ENCODE measurements at places on chromosomes 2 and 18.

DNA sequence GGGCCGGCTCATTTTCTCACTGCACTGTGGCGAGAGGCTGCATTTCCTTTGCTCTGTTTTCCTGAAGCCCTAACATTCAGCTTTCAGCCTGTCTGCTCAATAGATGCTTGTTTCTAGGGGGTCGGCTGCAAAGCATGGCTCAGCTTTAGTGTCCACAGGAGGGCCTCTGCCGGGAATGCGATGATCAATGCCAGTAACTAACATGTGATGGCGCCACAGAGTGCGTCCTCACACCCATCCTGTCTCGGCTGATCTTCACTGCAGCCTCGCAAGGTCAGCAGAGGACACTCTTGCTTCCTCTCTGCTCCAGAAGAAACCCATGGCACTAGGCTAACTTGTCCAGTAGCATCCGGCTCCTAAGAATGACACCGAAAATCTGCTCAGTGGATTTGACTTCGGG, 156.4 kb upstream of the PXDN start:
- no peak for DNase-seq

GRCh38 chr2:71897137-71897480, 250.6 kb downstream of the CYP26B1 start:
- no peak for DNase-seq

- peak; percentile 49 for DNase-seq
Observed at GRCh38 chr2:165902934-165903333, 50.6 kb downstream of the TTC21B start.

- no peak for DNase-seq
Observed at GRCh38 chr2:131035112-131035825, 58.0 kb downstream of the FAM168B start.

GRCh38 chr2:121368836-121369235, 83.8 kb upstream of the TFCP2L1 start:
- no peak for DNase-seq

GRCh38 chr18:60020107-60020925, 120.5 kb downstream of the PMAIP1 start:
- DNase-seq, result no peak

DNA sequence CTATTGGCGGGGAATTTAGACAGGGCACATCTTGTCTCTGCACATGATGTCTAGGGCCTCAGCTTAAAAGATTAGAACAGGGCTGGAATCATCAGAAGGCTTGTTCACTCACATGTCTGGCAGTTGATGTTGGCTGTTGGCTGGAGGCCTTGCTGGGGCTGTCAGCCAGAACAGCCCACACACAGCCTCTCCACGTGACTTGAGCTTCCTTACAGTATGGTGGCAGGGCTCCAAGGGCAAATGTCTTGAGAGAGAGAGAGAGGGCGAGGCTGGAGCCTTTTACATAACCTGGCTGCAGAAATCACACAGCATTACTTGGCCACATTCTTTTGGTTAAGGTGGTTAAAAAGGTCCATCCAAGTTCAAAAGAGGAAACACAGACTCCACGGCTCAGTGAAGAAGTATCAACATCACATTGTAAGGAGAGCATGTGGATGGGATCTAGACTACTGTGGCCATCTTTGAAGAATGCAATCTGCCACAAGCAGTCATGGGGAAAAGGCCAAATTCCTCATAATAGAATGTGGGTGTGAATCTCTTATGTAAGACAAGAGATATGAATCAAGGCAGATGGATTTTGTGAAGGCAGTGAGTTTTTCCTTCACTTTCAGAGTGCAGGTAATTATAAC, 30.4 kb downstream of the SRSF7 start:
- no peak for DNase-seq

DNA sequence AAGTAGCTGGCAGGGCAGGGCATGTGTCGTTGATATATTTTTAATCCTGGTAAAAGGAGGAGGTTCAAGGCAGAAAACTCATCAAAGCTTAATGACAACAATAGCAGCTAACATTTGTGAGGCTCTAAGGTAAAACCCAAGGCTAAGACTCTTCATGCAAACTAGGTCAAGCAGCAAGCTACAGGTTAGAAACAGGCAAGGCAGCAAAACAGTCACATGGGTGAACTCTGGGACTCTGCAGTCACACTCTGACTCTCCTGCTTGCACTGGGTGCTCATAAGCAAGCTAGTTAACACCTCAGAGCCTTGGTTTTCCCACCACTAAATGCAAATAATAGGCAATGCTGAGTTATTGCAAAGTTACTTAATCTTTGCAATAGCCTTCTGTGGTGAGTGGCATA, 7.9 kb downstream of the IL1RN start:
- DNase-seq, result no peak

DNA sequence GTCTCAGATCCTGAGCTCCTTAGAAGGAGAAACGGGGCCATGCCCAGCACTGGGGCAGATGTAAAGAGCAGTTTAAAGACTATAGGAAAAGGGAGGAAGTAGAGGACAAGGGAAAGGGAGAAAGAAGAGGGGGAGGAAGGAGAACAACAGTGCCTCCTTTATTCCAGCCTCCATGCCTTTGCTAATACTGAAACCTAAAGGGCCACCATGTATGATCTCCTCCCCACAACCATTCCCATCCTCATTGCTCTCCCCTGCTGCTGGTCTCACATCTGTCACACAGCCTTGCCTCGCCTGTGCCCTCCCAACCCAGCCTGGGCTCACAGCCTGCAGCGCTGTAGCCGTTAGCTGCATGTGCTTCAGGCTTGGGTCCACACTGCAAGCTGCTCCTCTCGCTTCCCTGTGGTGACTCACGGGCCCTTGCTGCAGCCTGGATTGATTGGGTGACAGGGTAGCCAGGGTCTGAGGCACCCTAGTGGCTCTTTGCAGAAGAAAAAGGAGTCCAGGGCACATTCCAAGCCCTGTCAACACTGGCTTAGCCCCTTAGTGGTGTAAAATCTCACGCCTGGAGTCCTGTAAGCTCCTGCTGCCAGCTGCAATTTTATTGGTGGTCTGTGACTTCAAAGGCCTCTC, 281.9 kb downstream of the SRBD1 start:
- DNase-seq, result peak; percentile 55

- DNase-seq, result peak; percentile 90
Observed at GRCh38 chr2:215973954-215974699, 39.2 kb downstream of the MREG start.

DNA sequence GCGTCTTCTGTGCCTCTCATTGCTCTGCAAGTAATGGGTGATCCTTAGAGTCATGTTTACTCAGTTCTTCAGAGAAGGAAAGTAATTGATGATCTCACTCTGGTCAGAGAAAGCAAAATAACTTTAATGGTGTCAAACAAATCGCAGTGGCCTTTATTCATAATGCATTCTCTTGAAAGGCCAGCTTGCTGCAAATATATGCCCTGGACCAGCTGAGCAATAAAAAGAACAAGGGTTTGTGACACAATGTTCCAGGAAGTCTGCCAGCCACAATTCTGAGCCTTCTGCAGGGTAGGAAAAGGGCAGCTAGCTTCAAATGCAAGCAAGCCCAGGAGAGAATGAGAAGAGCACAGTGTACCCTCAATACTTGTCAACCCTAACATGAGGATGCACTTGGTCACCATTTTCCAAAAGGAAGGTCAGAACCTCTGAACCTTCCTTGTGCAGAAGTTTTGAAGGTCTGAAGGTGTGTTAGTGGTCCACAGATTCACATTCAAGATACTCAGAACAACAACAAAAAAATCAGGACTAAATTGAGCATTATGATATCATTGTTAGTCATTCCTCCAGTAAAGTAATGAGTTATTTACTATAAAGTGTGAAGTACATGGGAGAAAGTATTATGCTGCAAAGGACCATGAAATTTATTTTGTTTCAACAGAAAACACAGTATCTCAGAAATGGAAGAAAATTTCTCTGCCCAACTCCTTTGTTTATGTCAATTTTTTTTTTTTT, 355.6 kb downstream of the PAX3 start:
- no peak for DNase-seq

- DNase-seq, result no peak
Observed at GRCh38 chr2:102783506-102784183, 21.8 kb downstream of the TMEM182 start.

GRCh38 chr18:47748093-47748796, 182.2 kb downstream of the SMAD2 start:
- DNase-seq, result no peak

- no peak for DNase-seq
Observed at GRCh38 chr2:159922563-159922962, 124.6 kb upstream of the CD302 start.

DNA sequence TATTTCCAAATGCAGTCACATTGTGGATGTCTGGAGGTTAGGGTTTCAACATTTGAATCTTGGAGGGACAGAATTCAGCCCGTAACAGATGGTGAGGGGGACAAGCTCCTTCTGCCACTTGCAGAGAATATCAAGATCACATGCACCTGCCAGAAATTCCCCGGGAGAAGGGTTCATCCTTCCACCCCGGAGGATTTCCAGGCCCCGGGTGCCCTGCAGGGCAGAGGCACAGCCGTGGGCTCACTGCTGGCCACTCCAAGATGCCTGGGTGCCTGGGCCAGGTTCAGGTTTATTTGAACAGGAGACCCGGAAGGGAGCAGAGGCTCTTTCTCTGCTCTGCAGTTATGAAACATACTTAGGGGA, 38.2 kb upstream of the MGAT4A start:
- DNase-seq, result no peak

GRCh38 chr18:12554796-12555388, 103.0 kb downstream of the SPIRE1 start:
- no peak for DNase-seq

- DNase-seq, result no peak
Observed at GRCh38 chr18:8780227-8780626, 74.9 kb downstream of the MTCL1 start.

- DNase-seq, result no peak
Observed at GRCh38 chr2:86068136-86068588, 37.5 kb downstream of the POLR1A start.

DNA sequence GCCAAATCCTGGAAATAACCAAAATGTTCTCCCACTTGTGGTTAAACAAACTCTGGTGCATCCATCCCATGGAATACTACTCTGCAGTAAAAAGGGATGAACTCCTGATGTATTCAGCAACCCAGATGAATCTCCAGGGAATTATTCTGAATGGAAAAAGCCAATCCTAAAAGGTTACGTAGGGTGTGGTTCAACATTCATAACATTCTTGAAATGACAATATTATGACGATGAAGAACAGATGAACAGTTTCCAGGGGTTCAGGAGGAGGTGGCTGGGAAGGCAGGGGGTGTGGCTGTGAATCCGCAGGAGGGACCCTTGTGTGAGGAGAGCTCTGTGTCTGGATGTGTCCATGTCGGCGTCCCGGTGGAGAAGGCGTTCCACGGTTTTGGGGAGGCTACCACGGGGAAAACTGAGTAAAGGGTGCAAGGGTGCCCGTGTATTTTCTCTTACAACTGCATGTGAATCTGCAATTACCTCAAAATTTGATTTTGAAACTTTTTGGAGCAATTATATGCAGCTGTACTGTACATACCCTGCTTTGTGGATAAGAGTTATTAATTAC, 47.3 kb downstream of the KCNG2 start:
- no peak for DNase-seq

DNA sequence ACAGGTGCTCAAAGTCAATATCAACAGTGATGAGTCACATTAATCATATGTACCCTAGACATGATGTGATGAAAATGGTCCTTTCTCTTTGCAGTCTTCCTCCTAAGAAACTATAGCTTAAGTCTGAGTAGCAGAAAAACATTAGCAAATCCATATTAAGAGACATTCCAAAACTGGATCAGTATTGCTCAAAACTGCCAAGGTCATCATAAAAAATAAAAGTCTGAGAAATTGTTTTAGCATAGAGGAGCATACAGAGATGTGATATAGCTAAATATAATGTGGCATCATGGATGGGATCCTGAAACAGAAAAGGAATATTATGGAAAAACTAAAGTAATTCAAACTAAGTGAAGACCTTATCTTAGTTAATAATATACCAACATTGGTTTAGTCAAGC, 1316.1 kb downstream of the SUCLG1 start:
- no peak for DNase-seq

DNA sequence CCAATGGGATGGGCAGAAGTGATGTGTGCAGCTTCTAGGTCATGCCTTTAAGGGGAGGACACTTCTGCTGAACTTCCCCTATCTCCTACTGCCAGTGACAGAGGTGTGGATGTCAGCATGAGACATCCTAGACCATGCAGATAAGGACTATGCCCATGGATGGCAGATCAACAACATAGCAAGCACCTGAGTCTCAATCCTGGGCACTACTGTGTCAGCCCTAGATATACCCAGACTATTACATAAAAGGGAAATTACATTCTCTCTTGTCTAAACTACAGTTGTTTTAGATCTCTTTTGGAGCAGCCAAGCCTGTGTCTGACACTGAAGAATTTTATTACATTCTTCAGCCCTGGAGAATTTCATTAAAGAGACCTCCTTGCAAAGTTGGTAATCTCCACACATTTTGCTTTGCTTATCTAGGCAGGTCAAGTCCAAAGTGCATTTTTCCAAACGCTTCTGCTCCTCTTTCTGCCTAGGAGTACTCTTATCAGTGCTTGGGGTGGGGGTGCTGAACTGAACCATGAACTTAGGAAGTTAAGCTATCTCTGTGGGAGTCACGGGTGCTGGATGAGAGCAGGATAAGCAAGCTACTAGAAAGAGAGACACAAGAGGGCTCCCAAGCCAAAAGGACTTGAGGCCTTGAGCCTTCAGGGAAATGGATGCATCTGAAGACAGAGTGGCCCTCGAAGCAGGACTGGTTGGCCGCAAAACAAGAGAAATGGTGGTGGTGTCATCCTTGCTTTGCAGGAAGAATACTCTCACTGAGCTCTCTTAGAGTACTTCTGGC, 95.2 kb upstream of the SPRED2 start:
- DNase-seq, result peak; percentile 79

DNA sequence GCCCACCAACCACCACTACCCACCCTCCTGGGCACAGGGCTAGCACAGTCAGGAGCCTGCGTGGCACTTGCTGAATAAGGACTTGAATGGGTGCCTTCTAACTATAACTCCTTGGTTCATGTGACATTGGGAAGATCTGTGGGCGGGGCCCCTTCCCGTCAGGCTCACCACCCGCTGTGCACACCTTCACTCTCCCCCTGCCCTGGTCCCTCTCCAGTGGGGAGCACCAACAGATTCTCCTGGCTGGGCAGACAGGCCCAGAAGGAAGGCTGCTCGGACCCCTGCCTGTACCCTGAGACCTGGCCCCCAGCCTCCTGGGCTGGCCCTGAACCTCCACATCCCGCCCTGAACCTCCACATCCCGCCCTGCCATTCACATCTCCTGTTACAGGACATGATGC, 33.4 kb upstream of the POMC start:
- DNase-seq, result no peak

- DNase-seq, result peak; percentile 58
Observed at GRCh38 chr18:77055429-77056300, 76.9 kb downstream of the MBP start.

GRCh38 chr2:36805635-36806224, 109.2 kb downstream of the VIT start:
- no peak for DNase-seq

- DNase-seq, result peak; percentile 50
Observed at GRCh38 chr18:55322178-55322735, 265.7 kb downstream of the TCF4 start.

GRCh38 chr2:105256431-105257047, 15.0 kb downstream of the GPR45 start:
- peak; percentile 24 for DNase-seq

- DNase-seq, result no peak
Observed at GRCh38 chr2:62152000-62152399, 43.9 kb upstream of the B3GNT2 start.

- no peak for DNase-seq
Observed at GRCh38 chr2:27843992-27844391, 46.2 kb downstream of the RBKS start.
